Activated T-cell treated with anti-CD3 and anti-CD28 coated beads, Interleukin-2, amount 50 U/mL, for 1 hour (primary cell): ENCODE measurements at places on chromosomes 3 and 15.

DNA sequence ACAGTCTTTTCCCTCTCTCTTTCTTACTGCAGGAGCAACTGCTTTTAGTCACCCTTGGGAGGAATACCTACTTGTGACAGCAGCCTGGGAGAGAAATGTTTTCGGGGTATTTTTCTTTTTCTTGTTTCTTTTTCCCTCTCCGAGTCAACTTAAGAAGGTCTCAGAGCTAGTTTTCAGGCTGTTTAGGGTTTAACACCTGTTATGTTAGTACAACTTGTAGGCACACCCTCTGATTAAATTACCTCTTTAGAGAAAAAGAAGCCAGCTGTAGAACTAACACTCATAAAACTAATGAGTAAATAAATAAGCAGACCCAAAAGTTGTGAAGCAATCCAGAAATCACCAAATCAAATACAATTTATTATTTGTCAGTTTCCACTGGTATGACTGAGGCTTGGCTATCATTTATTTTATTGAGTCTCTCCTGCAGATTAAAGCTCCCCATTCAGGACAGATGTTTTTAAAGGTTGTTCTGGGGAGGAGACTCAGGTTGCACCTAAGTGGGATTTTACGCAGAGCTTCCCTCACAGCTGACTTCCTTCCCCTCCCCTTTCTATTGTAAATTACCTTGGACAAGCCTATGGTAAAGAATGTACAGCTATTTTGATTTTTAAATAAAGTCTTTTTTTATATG lies 112.5 kb downstream of the FOXB1 start:
- no peak for DNase-seq

DNA sequence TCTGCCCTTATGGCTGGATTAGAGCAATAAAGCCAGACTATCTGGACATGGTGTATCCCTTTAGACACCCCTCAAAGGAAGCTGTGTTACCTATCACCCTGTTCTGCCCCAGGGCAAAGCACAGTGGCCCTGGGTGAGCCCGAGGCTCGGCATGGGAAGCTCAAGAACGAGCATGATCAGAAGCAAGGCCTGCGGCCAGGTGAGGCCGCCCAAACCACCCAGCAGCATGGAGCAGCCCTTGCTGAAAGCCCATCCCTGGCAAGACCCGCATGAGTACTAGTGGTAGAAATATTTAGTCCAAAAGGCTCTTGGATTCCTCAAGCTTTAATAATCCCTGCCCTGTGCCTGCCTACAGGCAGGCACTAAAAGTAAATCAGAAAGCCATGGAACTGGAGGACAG lies 261.1 kb downstream of the MEX3B start:
- no peak for DNase-seq

DNA sequence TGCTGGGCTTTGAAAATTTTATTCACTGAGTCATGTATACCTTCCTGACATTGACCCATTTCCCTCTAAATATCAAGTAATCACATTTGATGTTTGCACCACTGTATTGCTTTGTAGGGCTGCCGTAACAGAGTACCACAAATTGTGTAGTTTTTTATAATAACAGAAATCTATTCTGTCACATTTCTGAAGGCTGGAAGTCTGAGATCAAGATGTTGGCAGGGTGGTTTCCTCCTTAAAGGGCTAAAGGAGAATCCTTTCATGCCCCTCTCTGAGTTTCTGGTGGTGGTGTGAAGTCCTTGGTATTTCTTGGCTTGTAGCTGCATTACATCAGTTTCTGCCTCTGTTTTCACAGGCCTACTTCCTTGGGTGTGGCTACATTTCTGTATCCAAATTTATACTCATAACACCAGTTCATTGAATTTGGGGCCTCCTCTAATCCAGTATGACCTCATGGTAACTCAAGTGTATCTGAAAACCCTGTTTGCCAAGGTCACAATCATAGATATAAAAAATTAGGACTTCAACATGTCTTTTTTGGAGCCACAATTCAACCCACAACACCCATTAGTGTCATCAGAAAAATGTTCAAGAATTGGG lies 29.1 kb upstream of the ST6GAL1 start:
- no peak for DNase-seq

DNA sequence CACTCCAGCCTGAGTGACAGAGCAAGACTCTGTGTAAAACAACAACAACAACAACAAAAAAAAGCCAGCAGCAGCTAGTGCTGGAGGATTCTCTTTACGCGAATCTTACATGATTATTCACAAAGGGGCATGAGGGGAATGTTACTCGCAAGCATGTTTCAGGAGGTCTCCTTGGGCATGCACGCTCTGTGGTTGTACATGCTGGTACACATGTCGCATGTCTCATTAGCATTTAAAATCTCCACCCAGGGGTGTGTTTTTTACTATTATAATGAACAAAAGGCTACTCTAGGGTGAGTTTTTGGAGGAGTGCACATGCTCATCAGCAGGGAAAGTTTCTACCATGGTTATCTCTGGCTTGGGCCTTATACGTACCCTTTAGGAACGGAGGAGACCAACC lies 12.7 kb upstream of the PLCH1 start:
- no peak for DNase-seq

DNA sequence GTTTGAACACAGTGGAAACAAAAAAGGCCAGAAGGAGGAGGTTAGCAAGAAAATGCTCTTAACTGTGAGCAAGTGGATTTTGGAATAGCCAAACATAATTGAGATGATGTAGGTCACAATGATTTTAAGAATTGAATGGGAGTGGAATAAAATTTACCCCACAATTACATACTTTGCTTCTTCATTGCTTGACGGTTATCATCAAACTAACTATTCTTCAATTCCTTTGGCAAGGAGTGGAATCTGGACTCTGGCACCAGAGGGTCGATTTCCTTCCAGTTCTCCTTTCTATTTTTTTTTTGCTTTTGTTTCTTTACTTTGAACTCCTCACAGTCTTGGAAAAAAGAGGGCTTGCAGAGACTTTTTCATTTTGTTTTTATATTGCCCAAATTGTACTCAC lies 634.5 kb upstream of the TGFBR2 start:
- no peak for DNase-seq

DNA sequence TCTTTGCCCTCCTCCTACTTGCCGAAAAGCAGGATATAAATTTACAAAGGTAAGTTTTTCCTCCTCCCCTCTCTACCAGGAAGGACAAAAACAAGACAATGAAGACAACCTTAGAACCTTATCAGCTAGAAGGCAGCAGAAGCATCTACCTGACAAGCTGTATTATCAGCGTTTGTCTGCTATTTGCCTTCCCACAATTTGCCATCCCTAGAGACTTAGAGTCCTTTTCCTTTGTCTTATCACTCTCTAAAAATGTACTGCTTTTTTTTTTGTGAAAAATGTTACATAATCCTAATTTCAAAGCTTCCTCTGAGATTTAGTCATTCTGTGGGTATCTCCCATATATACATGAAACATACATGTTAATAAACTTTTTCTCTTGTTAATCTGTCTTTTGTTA lies 176.9 kb upstream of the PROK2 start:
- no peak for DNase-seq

GRCh38 chr3:27716309-27716708 lies 5.8 kb downstream of the EOMES start:
- no peak for DNase-seq

DNA sequence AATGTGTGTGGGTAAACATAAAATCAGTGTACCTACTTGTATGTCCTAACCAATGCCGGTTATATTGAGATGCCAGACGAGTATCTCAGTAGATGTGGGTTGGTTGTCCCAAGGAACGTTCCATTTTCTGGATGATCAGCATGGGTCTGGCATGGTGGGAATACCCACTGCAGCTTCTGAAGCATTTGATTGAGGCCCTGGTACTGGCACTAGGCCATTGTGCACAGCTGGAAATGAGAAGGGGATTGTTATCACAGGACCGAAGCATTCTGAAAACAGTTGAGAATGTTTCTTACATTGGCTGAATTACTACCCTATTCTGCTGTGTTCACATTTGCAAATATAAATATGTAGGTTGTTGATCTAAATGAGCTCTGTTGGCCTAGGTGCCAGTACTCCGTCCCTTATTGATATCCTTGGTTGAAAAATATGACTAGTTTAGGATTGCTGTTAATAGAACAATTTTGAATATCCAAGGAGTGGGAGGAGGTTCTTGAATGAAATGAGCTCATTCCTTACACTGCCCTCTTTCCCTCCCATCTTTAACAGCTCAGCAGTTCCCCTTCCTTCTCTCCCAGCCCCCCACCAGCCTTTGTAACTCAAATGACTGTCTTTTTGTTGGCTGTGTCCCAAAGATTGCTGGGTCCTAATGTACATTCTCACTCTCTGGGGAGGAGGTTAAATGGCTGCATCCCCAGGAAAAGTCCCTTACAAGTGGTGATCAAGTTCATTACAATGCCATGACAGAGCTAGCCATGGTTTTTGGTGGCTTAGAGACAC lies 293.3 kb upstream of the TPM1 start:
- no peak for DNase-seq

- no peak for DNase-seq
These were observed 112.2 kb downstream of the CHL1 start for GRCh38 chr3:308597-309321.

- no peak for DNase-seq
These were observed 65.6 kb downstream of the ZNF609 start for GRCh38 chr15:64525828-64526530.

DNA sequence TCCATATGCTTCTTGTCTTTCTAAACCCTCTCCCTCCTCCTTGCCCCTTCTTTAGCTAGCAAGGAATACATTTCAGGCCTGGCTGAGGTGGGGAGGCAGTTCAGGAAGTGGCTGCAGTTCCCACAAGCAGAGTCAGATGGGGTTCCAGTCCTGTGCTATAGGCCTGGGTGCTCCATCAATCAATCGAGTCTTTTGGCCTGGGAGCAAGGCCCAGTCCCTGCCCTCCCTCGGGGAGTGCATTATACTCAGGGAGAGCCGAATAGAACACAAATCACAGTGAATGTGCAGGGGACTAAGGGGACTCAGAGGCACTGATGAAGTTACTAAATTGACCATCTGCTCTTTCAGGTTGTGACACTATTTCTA lies 58.0 kb upstream of the HERC1 start:
- DNase-seq: no peak

DNA sequence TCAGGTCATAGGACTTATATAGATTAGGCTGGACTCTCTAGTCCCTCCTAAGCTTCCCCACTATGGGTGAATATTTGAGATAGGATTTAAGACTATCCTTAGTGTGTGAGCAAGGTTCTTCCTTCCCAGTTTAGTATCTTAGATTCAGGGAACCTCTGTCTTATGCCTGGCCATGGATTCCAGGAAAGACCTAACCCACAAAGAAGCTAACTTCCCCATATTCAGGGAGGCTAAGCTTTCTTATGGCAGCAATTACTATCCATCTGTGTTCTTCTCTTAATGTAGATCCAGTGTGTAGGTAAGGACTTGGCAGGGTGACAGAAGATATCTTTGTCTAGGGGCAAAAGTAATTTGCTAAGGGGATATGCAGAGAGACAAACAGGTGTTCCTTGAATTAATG lies 25.5 kb upstream of the PIK3R4 start:
- DNase-seq: no peak

GRCh38 chr3:143507735-143508580 lies 340.3 kb downstream of the SLC9A9 start:
- DNase-seq: no peak

GRCh38 chr3:46660003-46660402 lies 33.5 kb downstream of the ALS2CL start:
- DNase-seq: no peak

GRCh38 chr3:41247055-41248004 lies 48.0 kb downstream of the CTNNB1 start:
- no peak for DNase-seq

DNA sequence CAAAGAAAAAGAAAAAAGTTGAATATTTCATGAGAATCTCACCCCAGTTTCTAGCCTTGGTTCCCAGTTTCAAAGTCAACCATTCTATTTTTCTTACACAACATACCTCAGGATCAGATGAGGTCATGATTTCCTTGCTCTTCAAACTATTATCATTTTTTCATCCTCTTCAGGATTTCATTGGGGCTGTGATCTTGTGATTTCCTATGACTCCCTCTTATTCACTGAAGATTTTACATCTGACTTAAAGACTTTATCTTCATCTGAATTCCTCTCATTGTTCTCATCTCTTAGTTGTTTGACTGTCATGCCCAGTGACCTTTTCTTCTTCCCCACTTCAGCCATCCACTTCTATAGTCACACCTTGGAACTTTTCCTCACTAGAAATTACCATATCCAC lies 3.1 kb upstream of the C3orf33 start:
- DNase-seq: no peak
